ENCODE measurements at places on chromosomes 3 and 15.
A peak's percentile ranks its signal among the peaks of the same experiment; 100 is the strongest.

GRCh38 chr3:31095255-31095654, 200.8 kb upstream of the GADL1 start:
- no peak for DNase-seq

GRCh38 chr3:39208463-39209055, 16.2 kb upstream of the XIRP1 start:
- peak; percentile 55 for DNase-seq

- DNase-seq = no peak
Measured at GRCh38 chr3:27358372-27358771, 10.8 kb downstream of the NEK10 start.

DNA sequence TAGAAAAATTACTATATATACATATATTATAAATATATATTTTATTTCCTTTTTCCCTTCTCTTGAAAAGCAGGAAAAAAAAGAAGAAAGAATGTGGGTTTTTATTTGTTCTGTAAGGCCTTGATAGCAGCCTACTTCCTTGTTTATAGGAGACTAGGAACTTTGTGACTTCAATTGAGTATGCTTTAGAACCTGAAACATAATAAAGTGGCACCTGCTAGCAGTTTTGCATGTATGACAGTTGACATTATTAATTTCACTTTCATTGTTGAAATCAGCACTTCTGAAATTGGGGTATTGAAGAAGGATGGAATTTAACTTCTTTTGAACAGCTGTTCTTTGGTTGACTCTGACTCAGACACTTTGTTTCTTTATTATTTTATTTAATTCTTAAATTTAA, 56.9 kb downstream of the GLCE start:
- DNase-seq = no peak

GRCh38 chr3:48776854-48777253, 59.8 kb upstream of the IP6K2 start:
- no peak for DNase-seq

DNA sequence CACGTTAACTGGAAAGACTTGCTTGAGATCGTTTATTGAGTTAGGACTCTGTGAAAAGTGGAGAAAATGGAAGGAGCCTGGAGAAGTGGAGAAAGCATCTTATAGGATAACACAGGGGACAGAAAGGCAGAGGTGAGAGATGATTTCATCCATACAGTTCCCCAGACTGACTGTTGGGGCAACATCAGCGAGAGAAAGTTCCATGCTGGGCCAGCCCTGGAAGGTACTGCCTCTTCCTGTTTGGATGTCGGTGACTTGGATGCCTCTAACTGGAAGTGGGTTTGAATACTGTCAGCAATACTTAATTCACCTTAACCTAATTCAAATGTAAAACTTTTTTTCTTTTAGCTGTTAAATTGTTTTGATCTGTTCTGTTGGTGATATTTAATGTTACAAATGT, 32.3 kb downstream of the ATP13A5 start:
- no peak for DNase-seq

GRCh38 chr3:159829056-159829455, 159.6 kb upstream of the IL12A start:
- peak; percentile 40 for DNase-seq

GRCh38 chr3:53114412-53115074, 15.7 kb downstream of the RFT1 start:
- DNase-seq = no peak

All from iris pigment epithelial cell (primary cell).